ENCODE measurements at places on chromosomes 13 and 19.
A peak's percentile ranks its signal among the peaks of the same experiment; 100 is the strongest.

- peak; percentile 41 for ATAC-seq
Observed at GRCh38 chr13:45398877-45399276, 19.3 kb downstream of the SLC25A30 start.

GRCh38 chr19:18173054-18173571 is 500 bp upstream of the IFI30 start:
- no peak for ATAC-seq

DNA sequence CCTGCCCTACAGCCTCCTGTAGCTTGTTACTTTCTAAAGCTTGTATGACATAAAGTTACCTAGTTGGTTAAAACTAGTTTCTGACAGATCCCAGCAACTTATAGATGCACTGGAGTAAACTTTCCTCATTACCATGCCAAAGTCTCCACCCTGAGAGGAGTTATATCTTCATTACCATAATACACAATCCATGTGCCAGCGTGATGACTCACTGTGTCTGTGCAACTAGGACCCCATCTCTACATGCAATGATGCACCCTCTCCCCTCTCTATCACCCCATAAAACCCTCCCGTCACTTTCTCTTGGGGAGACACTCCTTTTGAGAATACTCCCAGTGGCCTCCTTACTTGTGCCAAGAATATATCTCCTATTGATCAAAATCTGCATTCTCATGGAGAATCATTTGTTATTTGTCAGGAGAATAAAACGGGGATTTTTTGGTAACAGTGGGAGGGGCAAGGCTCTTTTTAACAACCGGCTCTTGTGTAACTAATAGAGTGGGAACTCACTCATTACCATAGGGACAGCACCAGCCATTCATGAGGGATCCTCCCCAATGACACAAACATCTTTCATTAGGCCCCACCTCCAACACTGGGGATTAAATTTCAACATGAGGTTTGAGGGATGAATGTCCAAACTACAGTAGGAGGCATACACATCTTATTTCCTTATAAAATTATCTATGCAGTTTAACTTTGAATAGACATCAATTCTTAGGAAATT is 235.1 kb upstream of the ATXN8OS start:
- ATAC-seq: no peak

DNA sequence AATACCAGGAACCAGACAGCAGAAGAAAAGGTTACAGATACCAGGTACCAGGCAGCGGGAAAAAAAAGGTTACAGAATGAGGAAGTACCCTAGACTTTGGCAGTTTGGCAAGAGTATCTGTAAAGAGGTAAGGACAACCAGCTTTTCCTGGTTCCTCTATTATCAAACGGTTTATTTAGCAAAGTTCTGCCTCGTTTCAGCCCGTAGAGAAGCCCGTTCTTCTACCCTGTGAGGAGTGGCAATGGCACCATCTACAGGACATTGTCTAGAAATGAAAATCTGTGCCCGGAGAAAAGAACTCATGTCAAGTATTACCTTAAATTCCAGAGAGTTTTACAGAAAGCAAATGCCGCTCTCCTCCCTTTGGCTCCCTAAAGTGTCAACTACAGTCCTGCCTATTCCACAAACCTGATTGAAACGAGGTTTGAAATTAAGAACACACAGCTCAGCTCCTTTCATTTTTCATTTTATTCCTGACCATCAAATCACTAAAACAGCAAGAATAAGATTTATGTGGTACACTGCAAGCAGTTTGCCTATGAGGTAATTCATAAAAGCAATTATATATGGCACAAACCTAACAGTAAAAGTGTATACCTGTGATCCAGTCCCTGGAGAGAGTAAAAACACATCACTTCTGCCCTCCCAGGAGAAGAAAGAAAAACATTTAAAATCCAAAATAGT is 226.3 kb downstream of the SLC7A1 start:
- ATAC-seq: no peak

- no peak for ATAC-seq
Observed at GRCh38 chr13:35908226-35908625, 223.0 kb downstream of the DCLK1 start.

DNA sequence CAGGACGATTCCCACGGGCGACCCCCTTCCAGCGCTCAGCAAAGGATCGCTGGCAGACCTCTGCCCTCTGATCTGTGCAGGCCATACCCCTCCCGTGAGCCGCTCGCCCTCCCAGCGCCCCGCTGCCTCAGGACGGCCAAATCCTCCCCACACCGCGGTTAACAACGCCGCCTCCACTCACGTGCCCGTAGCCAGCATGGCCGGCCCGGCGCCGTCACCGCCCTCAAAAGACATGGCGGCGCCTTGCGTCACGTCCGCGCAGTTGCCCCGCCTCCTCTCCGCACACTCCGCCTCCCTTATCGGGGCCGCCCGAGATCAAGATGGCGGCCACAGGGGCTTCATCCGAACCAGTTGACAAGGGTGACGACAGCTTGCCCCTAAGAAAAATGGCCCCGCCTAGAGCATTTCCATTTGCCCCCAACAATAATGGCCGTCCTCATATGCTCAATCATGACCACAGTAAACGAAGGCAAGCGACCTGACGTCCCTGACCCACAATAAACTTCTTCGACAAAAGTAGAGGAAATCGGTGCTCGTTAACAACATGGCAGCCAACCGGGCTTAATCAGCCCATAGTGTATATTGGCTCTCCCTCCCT is 634 bp downstream of the AKT1S1 start:
- ATAC-seq: peak; percentile 55

DNA sequence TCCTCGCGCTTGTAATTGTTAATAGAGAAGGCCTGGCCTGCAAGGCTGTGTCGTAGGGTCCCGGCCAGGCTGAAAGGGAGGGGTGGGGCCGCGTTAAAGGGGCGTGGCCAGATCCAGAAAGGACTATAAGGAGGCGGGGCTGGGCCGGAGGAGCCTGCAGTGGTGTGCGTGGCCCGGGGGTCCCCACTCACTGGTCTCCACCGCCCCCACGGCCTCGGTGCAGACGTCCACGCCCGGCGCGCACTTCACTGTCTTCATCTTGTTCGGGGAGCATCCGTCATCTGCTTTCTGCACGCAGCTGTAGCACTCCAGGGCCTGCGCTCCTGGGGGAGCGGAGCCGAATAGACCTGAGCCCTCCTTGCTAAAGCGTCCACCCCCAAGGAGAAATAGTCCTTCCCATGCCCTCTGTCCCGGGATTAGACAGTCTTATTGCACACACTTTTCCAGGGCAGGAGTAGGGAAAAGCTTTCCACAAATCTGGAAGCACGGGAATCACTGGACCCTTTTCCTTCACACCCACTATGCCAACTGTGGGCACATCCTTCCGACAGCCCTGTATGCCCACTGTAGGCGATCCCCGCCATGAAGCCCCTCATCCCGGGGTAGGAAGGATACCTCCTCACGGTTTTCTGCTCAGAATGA is 1.2 kb downstream of the LYPD3 start:
- ATAC-seq: peak; percentile 45

GRCh38 chr19:56309511-56310185 is 5.0 kb downstream of the ZSCAN5A start:
- ATAC-seq: peak; percentile 36

- ATAC-seq: no peak
Observed at GRCh38 chr19:40366697-40367561, 18.4 kb downstream of the PLD3 start.

GRCh38 chr19:58509731-58510083 is 2.1 kb downstream of the SLC27A5 start:
- no peak for ATAC-seq

- ATAC-seq: no peak
Observed at GRCh38 chr13:113034451-113035212, 65.6 kb downstream of the MCF2L start.

- peak; percentile 98 for ATAC-seq
Observed at GRCh38 chr19:17450264-17451075, 2.0 kb upstream of the TMEM221 start.

DNA sequence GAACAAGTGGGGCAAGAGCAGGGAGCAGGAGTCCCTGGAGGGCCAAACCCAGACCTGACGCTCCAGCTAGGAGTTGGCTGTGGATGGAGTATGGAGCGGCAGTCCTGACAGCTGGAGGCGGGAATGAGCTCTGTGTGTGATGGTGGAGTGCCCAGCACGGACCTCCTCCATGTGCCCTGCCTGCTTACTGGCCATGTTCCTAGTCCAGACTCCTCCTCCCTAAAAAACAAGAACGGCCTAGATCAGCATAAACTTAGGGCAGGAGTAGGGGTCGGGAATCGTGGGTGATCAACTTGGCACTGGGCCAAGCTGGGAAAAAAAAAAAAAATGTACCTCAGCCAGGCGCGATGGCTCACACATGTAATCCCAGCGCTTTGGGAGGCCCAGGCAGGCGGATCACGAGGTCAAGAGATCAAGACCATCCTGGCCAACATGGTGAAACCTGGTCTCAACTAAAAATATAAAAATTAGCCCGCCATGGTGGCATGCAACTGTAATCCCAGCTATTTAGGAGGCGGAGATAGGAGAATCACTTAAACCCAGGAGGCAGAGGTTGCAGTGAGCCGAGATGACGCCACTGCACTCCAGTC is 29.5 kb downstream of the LTBP4 start:
- ATAC-seq: no peak

DNA sequence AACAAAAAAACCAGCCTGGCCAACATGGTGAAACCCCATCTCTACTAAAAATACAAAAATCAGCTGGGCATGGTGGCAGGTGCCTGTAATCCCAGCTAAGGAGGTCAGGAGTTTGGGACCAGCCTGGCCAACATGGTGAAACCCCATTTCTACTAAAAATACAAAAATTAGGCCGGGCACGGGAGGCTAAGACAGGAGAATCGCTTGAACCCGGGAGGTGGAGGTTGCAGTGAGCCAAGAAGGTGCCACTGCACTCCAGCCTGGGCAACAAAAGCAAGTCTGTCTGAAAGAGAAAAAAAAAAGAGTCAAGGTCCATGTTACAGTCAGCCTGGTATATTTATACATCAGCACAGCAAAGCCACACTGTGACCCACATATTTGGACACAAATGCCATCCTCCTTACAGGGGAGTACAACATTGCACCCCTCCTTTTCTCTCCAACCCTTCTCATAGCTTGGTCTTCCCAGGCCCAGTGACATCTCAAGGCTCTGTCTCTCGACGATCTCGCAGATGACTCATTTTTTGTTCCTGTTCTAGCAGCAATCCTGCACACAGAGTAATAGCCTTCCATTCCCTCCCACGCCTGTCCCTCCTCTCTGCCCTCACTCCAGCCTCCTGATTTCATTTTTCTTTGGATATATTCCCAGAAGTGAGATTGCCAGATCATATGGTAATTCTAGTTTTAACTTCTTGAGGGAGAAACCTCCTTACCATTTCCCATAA is 21.0 kb upstream of the DPP9 start:
- ATAC-seq: no peak

DNA sequence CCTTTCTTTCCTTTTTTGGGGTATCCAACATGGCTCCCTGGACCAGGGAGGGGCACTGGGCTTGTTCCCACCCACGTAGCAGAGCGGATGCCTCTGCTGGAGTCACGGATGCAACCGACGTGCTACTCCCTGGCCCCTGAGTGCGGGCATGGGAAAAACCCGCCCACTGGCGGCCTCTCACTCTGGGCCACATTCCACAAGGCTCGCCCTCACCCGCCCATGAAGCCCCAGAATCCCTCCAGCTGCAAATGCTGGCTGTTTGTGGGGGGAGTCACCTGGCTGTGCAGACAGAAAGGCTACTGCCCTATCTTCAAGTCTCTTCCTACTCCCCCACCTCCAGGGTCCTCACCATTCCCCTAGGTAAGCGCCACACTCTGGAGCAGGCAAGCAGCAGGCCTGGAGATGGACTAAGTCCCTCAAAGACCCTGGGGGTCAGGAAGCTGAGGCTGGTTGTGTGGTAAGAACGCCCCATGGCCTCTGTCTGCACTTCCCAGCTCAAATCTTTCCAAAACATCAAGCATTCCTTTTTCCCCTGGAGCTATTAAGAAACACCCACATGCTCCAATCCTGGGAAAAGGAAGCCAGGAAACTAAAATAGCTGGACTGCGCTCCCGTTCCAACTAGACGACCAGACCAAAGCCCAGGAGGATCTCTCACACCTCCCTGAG is 17.9 kb upstream of the EPHX3 start:
- no peak for ATAC-seq

GRCh38 chr13:102236341-102236740 is 165.5 kb downstream of the FGF14 start:
- ATAC-seq: no peak

DNA sequence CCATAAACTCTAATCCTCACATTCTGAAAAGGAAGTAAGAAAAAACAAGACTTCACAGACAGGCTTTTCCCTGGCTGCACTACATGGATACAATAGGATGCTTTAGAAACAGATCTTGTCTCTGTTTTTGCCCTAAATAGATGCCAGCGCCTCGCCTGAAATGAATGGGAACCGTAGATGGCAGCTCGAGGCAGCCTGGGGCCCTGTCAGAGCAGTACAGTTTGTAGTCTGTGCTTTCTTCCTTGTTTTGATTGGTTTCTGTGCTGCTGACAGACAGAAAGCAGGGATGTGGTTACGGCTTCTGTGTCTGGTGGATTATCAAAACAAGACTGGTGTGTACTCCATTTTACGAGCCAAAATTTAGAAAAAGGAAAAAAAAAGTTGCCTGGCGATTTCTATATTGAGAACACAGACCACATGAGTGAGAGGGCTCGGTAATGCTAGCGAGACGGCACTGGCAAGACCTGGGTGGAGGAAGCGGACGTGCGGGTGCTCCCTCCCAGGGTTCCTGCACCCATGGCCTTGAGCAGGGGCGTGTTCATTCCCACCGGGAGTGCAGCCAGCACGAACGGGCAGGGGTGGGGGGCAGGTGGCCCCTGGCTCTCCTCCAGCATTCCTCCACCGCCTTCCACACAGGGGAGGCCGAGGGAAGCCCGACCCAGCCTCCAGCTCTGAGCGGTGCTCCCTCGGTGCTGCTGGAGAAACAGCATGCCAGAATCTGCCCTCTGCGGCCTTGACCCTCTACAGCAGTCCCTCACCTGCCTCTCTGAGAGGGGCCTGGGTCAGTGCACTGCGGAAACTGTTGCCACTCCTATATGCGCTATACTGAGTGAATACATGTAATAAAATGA is 37.6 kb upstream of the C1QTNF9 start:
- peak; percentile 55 for ATAC-seq

- ATAC-seq: no peak
Observed at GRCh38 chr19:17648097-17648660, 40.0 kb downstream of the UNC13A start.

- no peak for ATAC-seq
Observed at GRCh38 chr19:3644351-3645066, 17.9 kb upstream of the CACTIN start.

DNA sequence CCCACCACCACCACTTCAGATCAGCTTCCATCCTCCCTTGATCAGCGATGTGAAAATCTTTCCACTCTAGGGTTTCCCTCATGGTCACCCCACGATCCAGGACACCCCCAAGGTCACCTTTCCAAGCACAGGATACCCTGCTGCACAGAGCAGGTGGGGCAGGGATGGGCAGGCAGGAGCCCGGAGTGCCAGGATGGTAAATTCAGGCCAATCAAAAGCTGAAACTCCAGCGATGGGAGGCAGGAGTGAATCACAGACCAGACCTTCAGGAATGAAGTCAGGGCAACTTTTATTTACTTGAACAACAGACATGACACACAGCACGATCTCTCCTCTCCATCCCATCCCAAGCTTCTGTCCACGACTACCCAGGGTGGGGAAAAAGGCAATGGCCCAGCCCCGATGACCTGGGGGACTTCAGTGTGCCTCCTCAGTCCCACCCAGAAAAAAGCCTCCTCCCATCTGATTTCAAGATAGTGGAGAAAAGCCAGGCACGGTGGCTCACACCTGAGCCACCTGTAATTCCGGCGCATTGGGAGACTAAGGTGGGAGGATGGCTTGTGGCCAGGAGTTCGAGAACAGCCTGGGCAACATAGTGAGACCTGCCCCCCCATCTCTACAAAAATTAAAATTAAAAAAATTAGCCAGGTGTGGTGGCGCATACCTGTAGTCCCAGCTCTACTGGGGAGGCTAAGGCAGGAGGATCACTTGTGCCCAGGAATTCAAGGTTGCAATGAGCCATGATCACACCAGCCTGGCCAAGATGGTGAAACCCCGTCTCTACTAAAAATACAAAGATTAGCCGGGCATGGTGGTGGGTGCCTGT is 39.2 kb downstream of the ZSWIM4 start:
- ATAC-seq: no peak
